Suppressor macrophage treated with lipopolysaccharide for 1 hour (primary cell): ENCODE measurements at places on chromosomes 12 and 14.

DNA sequence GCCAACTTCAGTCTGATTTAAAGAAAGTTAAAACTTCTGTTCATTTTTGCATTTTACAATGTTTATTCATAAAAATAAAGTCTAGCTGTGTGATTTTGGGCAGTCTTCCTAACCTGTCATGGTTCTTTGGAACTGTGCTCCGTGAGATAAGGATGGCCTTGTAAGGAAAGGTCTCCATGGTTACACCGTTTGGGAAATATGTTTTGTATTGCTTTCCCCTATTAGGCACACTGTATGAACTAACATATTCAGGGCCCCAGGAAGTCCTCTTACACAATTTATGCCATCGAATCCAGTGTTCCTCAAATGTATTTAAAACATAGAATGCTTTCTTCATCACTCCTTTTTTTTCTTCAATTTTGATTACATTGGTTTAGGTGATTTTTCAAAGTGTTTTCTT lies 54.5 kb downstream of the APAF1 start:
- peak; percentile 28 for DNase-seq

- peak; percentile 24 for DNase-seq
Measured at GRCh38 chr12:27008081-27008480, 6.1 kb downstream of the TM7SF3 start.

- peak; percentile 98 for DNase-seq
Measured at GRCh38 chr12:116319898-116320621, 42.6 kb upstream of the MED13L start.

GRCh38 chr12:87112571-87113345 lies 856.6 kb upstream of the MGAT4C start:
- DNase-seq, result no peak

- no peak for DNase-seq
Measured at GRCh38 chr12:69397978-69398377, 38.4 kb downstream of the YEATS4 start.

DNA sequence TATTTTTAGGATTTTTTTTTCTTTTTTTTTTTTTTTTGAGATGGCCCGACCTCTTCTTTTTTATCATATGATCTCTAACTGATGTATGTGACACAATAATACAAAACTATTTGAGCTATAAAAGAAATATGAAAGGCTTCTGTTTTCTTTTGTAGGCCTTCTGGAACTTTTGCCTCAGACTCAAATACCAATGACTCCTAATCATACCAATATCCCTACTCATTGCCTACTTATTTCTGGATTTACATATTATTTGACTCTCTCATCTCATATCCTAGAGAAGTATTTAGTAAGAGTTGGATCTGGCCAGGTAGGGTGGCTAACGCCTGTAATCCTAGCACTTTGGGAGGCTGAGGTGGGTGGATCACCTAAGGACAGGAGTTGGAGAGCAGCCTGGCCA lies 12.7 kb upstream of the WDR89 start:
- DNase-seq, result no peak

GRCh38 chr12:30002677-30003076 lies 218.9 kb upstream of the TMTC1 start:
- DNase-seq, result no peak

GRCh38 chr14:72699852-72700257 lies 194.0 kb downstream of the DPF3 start:
- DNase-seq, result peak; percentile 92

DNA sequence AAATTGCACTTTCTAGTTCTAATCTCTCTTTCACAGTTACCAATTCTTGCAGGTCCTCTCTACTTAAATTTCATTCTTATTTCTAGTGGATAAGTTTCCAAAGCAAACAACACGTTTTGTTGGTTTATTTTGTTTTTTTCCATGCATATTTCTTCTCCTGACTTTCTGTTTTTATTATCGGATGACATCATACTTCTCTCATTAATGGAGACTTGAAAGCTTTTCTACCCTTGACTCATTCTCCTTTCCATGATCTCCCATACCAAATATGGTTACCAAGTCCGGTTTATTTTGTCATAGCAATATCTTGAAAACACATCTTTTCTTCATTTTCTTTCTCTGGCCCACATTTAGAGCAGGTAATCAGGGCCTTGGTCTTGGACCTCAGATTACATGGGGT lies 796.5 kb downstream of the GALC start:
- DNase-seq, result no peak

- DNase-seq, result peak; percentile 65
Measured at GRCh38 chr14:88168498-88169165, 154.4 kb downstream of the KCNK10 start.

GRCh38 chr12:43273467-43273866 lies 278.5 kb downstream of the ADAMTS20 start:
- DNase-seq, result no peak

DNA sequence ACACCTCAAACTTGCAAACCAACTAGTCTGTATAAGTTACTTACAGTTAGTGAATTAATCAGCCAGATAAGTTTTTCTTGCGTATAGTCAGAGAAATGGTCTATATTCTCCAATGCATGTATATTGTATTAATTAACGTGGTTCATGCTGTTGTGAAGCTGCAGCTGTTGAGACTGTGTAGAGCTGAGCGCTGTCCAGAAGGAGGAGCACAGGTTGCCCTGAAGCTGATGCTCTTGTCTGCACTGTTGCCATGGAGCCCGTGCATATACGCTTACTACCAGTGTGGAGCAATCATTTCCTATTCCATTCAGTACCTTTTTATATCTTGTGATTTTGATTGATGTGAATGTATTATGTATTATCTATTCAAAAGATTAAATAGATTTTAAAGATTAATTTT lies 74.3 kb upstream of the ARID2 start:
- DNase-seq, result no peak
